ENCODE measurements at places on chromosomes 7 and 10.

DNA sequence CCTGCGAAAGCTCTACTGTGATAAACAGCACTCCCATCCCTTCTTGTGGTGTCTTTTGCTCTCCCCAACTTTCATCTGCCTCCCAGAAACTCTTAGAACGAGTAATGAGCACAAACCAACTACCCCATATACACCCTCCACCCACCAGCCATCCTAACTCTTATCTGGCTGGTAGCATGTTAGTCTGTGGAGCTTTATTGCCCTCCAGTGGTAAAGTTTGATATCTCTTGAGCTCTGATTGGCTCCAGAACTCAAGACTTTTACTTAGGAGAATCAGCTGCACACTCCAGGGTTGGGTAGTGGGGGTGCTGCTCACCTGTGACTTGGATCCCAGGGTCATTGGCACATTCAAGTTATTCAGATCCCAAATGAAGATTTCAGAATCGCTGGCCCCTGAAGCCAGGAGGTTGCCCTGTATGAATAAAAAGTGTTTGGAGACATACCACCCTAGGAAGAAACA is 10.9 kb downstream of the SEC31B start:
- DNase-seq, result no peak

DNA sequence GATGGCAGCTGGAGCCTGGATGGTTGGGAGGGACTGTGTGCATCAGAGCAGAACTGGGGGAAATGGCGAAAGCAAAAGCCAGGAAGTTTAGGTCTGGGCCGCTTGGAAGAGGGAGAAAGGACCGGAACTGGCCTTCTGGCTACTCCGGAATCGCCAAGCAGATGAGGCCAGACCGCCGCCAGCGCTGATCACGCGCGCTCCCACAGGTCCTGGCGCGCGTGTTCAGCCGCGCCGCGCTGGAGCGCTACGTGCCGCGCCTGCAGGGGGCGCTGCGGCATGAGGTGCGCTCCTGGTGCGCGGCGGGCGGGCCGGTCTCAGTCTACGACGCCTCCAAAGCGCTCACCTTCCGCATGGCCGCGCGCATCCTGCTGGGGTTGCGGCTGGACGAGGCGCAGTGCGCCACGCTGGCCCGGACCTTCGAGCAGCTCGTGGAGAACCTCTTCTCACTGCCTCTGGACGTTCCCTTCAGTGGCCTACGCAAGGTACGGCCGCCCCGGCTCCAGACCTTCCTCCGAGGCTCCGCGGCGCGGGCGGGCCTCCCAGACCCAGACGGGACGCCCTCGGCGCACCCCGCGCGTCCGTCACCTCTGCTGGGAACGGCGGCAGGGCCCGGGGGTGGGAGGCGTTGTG is 2.0 kb downstream of the CYP26C1 start:
- DNase-seq, result no peak

DNA sequence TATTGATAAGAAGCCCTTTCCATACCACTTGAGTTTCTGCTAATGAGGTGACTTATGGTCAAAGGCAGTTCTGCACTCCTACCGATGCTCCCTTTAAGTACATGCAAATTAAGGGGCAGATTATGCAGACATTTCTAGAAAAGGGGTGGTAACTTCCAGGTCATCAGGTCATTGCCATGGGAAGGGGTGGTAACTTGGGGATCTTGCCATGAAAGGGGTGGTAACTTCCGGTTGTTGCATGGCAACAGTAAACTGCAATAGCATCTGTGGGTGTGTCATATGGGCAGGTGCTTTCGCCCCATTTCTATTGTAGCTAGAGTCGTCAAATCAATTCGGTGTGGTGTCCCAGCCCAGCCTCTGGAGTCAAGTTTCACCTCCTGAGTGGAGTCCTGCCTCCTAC is 150.9 kb downstream of the UBE2H start:
- DNase-seq, result no peak

- no peak for DNase-seq
These were observed 109.6 kb downstream of the TMEM130 start for GRCh38 chr7:98760201-98760651.

DNA sequence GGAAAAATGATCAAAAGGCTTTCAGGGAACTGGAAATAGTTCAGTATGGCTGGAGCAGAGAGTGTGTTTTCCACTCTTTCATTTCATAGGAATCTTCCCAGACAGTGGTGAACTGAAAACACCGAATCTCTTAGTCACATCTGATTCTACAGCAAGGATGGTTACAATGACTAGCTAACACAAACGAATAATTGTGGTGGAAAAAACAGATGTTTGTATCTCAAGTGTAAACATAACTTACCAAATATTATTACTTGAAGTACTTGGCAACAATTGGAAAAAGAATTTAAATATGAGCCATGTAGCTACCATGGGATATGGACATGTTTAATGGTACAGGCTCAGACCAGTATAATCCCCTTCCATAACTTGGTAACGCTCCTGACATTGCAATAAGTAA is 21.1 kb upstream of the BPGM start:
- no peak for DNase-seq

DNA sequence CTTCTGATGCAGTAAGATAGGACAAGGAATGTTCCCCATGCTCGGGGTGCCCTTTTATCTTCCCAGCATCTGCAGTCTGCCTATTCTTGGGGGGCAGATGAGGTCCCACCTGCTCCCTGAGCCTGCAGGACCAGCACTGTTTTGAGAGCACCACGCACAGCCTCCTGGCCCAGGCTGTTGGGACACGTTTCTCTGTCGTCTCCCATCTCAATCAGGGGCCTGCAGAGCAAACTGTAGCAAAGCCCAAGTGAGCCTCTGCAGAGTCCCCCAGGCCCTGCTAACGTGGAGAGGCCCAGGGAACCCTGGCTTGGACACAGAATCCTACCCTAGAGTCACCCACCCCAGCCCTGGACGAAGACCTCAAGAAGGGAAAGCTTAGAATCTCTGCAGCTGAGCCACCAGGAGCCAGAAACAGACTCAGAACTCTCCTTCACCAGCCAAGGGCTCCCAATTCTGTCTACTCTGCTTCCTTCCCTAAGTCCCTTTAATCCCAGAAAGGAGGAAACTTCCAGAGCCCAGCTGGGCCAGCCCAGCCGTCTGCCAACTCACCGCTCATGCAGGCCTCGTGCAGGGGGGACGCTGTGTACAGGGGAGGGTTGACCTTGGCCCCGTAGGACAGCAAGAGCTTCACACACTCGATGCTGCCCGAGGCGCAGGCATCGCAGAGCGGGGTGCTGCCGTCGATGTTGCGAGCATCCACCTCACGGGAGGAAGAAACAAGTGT is 15.6 kb downstream of the ASB13 start:
- no peak for DNase-seq

- DNase-seq, result no peak
These were observed 37.1 kb downstream of the MASTL start for GRCh38 chr10:27192284-27192683.

GRCh38 chr7:50145801-50146338 is 52.8 kb upstream of the ZPBP start:
- no peak for DNase-seq

- DNase-seq, result no peak
These were observed 32.8 kb upstream of the TMEM106B start for GRCh38 chr7:12178317-12178716.

- DNase-seq, result no peak
These were observed 93.4 kb upstream of the PARD3 start for GRCh38 chr10:34908481-34908880.

DNA sequence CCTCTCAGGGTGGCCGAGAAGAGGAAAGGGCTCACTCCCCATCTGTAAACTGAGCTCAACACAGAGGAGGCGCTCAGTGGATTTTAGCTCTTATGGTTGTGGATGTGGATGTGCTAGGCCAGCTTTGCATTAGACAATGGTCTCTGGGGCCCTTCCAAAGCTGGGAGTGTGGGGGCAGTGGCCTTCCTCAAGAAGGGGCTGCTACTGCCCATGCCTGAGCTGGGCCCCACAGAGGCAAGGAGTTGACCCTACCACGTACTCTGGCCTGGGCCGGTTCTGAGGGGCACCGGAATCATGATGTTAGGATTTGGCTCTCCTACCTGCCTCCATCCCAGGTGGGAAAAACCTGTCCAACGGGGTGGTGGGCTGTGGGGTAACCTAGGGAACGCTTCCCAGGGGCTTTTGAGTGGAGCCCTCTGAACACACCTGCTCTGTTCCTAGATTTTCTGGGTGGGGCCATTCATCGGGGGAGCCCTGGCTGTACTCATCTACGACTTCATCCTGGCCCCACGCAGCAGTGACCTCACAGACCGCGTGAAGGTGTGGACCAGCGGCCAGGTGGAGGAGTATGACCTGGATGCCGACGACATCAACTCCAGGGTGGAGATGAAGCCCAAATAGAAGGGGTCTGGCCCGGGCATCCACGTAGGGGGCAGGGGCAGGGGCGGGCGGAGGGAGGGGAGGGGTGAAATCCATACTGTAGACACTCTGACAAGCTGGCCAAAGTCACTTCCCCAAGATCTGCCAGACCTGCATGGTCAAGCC is 11.5 kb downstream of the AQP1 start:
- DNase-seq, result no peak

All from T-helper 17 cell (primary cell).